ENCODE measurements at places on chromosomes 12 and 14. TPM values are rescaled to one million over a fixed set of nuclear protein-coding genes. Genes with fewer than 3 reads are reported as not detected.
A peak's percentile ranks its signal among the peaks of the same experiment; 100 is the strongest.

DNA sequence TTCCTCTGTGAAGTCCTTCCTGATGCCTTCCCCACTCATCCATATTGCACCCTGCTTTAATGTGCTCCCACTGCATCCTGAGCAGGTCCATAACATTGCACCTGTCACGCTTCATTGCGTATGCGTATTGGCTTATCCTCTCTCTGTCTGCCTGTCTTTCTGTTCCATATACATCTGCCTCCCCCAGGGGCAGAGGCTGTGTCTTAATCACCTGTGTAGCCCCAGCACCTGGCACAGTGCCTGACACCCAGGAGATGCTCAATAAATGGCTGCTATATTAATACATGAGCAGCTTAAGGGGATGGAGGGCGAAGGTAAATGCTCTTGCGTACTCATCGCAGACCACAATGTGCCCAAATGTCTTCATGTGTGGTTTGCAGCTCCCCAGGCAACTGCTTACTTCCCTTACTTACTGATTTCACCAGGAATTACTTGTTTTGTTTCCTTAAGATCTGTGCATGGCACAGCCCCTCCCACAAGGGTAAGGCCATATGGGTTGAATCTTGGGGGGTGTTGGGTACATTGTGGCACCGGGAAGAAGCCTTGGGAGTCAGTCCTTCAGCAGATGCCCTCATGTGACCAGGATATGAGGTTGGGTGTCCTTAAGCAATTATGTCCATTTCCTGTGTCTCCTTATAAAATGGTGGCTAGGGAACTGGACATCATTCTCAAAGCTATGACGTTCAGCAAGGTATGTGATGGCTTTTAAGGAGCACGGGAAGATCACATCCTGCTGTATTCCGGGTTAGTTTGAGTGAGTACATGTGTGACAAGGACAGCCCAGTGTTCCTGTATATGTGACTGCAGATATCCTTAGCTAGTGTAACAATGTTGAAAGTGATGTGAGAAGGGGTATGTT is 848 bp upstream of the CPNE6 start:
- DNase-seq, result no peak

GRCh38 chr12:92608151-92609091 is 94.4 kb upstream of the PLEKHG7 start:
- DNase-seq, result no peak

- DNase-seq, result peak; percentile 100
These were observed 726 bp upstream of the ZNF140 start for GRCh38 chr12:133080026-133080367.

DNA sequence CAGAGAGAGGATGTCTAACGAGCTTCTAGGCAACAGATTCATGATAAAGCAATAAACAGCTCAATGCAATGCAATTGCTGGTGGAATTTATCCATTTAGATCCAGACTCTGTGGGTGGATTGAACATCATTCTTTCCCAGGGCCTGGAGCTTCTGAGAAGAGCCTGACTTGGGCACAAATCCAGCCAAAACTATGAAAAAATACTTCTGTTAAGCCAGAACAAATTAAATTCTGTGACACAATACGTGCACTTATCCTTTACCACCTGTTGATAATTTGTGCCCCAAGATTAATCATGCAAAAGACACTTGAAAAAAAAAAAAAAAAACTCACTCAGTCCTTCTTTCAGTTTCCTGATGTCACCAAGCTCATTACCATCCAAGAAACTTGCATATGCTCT is 446.0 kb upstream of the DCN start:
- DNase-seq, result no peak

GRCh38 chr14:104723651-104724406 is at the start of gene ADSS1:
Gene ADSS1, plus strand, starts transcription at chr14:104724229. Its CDS starts 42 bp downstream, at chr14:104724271.
- peak; percentile 89 for DNase-seq

- DNase-seq, result no peak
These were observed 51.6 kb downstream of the FAM186A start for GRCh38 chr12:50344775-50345174.

DNA sequence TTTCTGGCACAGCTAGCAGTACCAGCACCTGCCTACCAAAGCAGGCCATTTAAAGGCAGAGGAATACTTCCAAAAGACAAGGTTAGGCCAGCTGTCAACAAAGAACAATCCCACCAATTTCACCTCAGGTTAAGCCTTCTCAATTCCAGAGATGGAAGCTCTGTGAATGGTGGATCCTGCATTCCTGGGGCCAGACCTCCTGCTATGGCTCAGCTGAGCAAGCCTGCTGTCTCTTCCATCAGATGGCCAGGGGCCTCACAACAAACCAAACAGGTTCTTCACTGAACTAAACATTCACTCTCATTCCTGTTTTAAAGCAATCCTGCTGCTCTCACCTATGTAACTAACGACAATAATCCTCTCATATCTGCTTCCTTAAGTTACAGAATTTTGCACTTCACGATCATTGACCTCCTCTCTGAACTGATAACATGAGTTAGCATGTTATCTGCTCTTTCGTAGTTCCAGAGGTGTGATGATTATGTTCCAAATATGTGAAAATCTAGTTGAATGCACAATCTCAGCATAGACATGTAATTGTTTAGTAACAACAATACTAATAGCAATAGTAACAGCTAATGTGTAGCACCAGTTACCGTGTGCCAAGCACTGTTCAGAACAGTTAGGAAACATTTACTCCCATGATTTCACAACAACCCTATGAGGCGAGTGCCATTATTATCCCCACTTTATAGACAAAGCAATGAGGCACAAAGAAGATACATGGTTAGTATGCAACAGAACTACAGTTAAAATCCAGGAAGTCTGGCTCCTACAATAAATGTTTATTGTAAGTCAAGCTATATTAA is 73.2 kb downstream of the SLC2A13 start:
- no peak for DNase-seq

- DNase-seq, result no peak
These were observed 697 bp downstream of the ATP6V0A2 start for GRCh38 chr12:123712780-123713319.

DNA sequence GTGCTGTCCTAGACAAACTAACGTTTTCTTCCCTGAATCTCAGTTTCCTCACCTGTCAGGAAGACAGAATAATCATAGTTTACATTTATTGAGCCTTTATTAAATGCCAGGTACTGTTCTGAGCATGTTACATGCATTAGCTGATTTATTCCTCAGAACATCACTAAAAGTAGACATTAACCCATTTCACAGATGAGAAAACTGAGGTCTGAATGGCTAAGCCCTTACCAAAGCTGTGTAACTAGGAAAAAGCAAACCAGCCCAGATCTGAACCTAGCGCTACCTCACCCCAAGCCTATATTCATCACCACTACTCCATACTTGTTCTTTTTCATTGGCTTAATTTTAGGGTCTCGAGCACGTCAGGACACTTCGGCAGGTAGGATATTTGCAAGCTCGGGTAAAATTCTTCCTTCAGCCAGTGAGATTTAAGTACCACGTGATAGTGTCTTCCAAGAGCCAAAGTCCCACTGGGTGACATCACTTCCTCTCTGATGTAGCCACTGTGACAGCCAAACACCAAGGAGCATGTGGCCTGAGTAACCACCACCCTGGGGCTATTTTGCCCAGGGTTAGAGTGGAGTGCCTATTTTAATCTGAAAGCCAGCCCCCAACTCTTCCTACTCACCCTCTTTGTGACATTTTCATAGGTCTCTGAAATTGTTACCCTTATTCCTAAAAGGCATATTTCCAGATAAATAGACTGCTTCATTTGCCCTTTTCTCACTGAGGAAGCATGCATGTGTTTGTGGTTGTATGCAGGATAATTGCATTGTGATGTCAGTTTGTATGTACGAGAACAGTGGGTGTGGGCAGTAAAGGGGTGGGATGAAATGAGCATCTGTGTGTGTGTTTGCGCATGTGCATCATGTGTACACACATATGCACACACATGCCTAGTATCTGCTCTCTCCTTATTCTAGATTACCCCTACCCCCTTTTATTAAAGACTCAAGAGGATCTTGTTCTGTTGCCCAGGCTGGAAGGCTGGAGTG is 62.2 kb upstream of the WSCD2 start:
- DNase-seq, result no peak

DNA sequence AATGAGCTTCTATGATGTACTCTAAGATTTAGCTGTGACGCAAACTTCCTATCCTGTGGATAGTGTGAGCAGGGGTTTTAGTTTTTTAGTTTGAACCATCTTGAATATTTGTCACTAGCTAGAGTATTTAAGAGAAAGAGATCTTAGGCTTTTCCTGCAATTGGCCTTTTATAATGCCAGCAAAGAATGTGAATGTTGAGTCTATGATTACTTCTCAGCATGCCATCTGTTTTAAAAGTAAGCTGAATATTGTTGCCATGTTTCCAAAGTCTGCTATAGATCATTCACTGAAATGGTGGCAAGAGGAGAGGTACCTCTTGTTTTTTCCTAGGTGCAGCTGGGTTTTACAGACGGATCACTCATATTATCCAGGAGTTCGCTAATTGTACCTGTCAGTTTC is 1783.6 kb upstream of the FLRT2 start:
- DNase-seq, result no peak

GRCh38 chr14:95387826-95388445 is 68.2 kb upstream of the CLMN start:
- DNase-seq, result no peak

- no peak for DNase-seq
These were observed 10.6 kb upstream of the MLXIP start for GRCh38 chr12:122067966-122068365.

DNA sequence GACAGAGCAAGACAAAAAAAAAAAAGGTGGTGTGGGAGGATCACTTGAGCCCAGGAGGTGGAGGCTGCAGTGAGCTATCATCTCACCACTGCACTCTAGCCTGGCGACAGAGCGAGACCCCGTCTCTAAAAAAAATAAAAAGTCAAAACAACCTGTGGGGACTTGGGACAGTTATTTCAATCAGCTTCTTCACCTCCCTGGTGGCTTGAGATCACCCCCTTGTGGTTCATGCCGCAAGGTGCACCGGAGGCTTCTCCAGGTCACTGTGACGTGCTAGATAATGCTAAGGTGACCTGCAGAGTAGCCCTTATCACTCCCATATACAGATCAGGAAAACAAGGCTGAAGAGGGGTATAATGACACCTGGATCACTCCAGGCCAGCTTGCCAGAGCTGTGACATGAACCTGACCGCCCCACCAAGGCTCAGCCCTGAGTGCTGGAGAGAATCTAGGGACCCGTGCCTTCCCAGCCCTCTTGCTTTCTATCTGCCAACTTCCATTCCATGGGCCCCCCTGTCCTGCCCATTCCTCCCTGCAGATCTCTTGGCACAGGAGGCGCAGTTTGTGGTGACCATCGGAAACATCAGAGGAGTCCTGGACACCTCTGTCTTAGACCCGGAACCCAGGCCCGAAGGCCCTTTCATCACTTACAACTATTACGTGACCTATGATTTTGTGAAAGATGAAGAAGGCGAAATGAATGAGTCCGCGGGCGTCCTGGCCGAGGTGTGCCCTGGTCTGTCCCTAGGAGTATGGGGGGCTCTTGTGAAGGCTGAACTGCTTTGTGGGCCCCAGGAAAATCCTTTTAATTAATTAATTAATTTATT is 8.1 kb downstream of the LRRC43 start:
- DNase-seq, result peak; percentile 79

- no peak for DNase-seq
These were observed 24.2 kb downstream of the SMUG1 start for GRCh38 chr12:54164387-54165145.

- no peak for DNase-seq
These were observed 900.9 kb downstream of the FLRT2 start for GRCh38 chr14:86430853-86431252.

DNA sequence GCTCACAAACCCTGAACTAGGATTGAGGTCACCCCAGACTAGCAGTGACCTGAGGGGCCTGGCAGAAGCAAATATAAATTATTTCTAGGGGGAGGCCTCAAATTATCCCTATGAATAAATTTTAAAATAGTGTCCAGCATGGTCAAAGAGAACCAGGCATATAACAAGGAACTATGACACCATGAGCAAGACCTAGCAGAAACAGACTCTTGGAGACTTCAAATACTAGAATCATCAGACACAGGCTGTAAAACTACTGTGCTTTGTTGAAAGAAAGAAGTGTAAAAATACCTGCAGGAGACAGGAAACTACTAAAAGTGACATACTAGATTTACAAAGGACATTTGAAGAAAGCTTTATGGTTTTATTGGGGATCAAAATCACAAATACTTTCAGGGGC is 3.2 kb upstream of the BCL7A start:
- no peak for DNase-seq

DNA sequence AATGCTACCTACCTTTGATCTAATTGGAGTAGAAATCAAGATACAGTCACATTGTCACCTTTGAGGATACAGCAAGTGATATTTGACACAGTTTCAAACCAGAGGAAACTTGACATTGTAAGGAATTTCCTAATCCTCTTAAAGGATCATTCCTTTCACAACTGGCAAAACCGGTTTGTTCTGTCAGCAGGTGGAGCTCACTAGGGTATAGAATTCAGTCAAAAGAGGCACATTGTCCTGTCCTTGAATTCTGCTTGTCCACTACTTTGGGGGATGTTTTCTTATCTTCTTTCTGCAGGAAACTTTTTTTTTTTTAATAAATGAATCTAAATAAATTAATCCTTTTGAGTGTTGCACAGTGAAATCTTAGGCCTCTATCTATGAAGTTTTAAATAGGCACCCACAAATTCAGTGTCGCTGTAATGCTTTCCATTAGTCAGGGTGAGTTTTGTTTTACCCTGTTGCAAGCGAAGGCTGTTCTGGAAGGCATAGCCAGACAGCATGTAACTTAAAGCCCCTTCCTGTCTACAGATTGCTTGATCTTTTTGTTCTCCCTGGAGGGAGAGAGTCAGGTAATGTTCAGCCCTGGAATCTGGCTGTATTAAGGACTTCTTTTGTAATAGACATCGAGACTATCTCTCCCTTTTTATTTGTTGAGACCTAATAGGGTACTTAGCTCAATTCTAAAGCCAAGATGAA is 285.0 kb upstream of the RGS6 start:
- no peak for DNase-seq

- DNase-seq, result no peak
These were observed 140.1 kb upstream of the HIF1A start for GRCh38 chr14:61555056-61555838.

- DNase-seq, result no peak
These were observed 8.1 kb downstream of the LGR5 start for GRCh38 chr12:71447691-71448132.

DNA sequence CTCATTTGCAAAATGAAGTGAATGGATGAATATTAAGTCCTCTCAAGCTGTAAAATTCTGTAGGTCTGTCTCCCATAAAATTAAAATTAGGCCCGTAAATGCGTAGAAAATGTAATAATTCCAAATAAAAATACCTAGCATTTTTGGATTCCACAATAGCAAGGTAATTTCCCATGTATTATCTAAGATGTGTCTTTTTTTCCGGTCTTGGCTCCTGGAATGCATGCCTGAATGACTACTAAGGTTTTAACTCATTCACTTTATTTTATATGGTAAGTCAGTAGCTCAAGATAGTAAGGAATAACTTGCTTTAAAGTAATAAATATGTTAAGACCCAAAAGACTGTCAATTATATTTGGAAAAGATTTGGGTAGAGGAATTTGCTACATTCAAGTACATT is 11.1 kb downstream of the TXNRD1 start:
- DNase-seq, result no peak

Gene KRT79
- not detected for total RNA-seq

Gene ZNF891
- 0.78 TPM for total RNA-seq

Gene TSPAN19
- total RNA-seq, result not detected

Gene GUCY2C
- not detected for total RNA-seq

Gene PTPRO
- 0.58 TPM for total RNA-seq

Gene TBPL2
- total RNA-seq, result not detected

Gene POTEG
- total RNA-seq, result not detected

Gene FOXM1
- total RNA-seq, result 0.86 TPM

Gene TAS2R42
- total RNA-seq, result not detected

Gene PCNX1
- total RNA-seq, result 30.5 TPM

Gene SALL2
- 0.68 TPM for total RNA-seq

Gene PTPN21
- total RNA-seq, result 12.6 TPM
